ENCODE measurements at places on chromosomes 7 and 10.

GRCh38 chr7:106057962-106058927 is 53.9 kb downstream of the SYPL1 start:
- no peak for DNase-seq

DNA sequence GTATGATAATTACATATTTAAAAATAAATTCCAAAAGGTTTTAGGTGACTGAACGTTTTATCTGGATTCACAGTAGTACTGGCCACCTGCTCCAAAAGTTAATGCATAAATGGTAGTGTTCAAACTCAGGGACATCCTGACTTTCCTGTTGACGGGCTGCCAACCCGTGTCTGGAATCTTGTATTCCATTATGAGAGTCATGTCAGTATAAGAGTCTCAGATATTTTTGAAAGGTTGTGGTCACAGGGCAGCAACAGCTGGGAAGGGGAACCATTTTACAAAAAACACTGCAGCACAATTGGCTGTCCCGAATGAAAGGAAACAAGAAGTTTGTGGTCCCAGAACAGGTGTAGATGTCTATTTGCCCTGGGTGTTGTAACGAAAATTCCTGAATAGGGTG is 2.8 kb downstream of the TDRD1 start:
- DNase-seq: no peak

DNA sequence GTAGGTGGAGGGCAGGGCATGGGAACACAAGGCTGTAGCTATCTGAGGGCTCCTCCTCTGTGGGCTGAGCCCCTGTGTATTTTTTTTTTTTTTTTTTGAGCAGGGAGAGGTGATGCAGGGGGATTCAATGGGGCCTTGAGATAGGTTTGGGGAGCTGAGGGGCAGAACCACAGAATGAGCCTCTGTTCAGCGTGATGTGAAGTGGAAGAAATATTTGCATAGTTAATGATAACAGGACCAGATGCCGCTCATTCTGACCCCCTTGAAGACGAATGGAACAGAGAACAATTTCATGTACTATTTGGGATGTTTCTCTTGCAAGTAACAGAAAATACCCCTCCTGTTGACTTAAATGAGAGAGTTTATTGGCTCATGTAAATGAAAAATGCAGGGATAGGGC is 69.7 kb upstream of the EMX2 start:
- no peak for DNase-seq

GRCh38 chr7:101684983-101685330 is 55.9 kb upstream of the MYL10 start:
- no peak for DNase-seq

DNA sequence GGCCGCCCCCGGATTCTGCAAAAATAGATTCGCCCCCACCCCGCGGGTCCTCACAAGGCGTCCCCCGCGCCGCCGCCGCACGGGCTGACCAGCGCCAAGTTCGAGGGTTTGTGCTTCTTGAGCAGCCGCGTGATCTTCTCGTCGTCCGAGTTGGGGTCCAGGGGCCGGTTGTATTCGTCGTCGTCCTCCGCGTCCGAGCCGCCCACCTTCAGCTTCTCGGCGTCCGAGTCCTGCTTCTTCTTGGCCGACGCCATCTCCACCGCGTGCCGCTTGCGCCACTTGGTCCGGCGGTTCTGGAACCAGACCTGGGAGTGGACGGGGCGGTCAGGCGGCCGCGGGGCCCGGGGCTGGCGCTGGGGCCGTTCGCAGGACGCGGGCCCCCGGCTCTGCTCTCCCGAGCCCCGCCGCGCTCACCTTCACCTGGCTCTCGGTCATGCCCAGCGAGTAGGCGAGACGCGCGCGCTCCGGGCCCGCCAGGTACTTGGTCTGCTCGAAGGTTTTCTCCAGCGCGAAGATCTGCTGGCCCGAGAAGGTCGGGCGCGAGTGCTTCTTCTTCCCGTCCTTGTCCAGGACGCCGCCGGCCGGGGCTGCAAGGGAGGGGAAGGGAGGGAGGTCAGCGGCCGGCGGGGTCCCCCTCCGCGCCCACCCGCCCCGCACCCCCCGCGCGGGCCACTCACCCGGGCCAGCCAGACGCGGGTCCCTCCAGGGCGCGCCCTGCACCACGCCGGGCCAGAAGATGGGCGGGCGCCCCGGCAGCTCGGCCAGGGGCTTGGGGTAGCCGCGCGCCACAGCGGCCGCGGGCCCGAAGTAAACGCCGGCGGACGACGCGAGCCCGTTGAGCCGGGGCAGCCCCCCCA is 853 bp downstream of the NKX6-2 start:
- DNase-seq: no peak

DNA sequence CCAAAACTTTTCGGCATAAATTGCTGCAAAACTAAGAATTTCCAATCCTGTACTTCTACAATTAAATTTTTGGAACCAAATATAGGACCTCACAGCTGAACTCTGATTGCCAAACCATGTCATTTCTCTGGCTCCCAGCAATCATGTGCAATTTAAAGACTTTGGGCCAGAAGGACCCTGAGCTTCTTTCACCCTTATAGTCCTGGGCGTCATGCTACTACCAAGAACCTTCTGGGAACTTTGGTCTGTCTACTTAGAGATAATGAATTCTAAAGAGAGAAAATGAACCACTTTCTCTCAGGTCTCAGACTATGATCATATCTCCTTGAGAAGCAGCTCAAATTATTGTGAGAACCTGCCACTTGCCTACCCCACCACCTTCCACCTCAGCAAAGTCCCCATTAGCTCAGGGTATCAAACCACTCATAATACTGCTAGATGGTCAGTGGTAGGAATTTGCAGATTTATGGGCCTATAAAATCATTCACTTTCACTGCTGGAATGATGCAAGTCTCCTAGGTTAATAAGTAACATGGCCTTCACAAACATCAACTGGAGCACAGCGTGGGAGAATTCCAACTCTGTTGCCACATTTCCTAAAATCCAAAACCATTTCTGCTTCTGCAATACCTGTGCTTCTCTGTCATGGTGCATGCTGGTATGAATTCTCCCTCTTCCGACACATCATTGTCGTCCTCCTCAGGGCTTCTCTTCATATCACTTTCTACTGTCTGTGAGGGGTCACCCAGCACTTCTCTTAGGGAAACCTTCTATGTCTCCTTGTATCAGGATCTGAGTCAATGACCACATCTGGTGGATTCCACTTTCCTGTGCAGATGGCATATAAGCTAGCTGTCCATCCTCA is 6.6 kb upstream of the WDR91 start:
- no peak for DNase-seq

DNA sequence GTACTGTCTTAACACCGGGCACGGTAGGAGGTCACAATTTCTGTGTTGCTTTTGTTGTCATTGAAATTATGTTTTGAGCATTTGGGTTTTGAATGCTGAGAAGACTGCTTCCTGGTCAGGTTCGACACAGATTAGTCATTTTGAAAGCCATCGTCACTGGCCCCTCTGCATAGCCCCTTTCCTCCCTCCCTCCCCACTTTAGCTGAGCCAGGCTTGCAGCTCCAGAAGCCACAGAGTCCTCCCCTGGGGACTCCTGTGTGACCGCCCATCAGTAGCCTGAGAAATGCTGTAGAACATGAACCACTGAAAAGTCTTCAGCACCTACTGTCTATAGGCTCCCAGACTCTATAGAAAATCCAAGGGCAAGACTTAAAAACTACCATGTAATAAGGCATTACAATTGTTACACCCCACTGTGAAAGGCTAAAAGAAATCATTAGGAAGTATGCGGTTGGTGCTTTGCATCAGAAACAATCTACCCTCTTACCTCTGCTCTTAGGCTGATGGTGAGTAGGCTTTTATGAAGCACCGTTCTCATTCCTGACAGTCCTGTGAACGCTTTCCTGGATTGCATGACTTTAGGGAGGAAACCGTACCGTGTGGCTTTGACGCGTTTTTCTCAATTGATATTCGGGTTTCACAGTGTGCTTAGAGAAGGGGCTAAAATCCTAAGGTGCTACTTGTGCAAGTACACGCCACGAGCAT is 24.8 kb downstream of the JCAD start:
- no peak for DNase-seq

DNA sequence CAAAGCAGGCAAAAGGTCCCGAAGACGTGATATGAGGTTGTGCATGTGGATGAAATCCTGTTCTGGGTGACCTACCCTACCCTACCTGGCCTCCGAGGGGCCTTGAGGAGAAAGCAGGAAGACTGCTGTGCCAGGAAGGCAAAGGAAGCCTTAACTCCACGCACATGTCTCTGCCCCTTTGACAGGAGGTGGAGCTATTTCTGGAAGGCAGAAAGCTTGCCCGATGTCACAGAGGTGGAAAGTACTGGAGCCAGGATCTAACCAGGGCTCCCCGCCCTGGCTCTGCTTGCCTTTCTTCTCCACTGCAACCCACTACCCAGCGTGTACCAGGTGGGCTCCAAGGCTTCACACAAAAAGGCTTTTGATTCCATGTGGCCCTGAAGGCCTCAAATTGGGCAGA is 66.4 kb upstream of the DDC start:
- no peak for DNase-seq

GRCh38 chr7:68604541-68604940 is 993.7 kb upstream of the AUTS2 start:
- no peak for DNase-seq

DNA sequence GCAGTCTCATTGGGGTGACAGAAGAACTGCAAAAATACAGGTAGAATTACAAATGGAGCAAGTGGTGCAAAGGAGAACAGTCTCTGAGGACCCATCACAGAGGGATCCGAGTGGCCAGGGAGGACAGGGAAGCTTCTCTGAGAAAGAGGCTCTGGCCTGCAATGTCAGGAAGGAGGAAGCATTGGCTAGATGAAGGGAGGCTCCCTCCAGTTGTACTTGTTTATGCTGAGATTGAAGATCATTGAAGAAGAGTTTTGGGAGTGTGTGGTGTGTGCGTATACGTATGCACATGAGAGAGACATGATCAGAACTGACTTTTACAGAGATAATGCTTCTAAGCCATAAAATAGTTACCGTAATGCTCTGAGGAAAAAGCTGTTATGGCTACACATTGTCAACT is 274.7 kb upstream of the FZD8 start:
- no peak for DNase-seq

- DNase-seq: no peak
Measured at GRCh38 chr7:156184164-156184563, 371.9 kb upstream of the SHH start.

- DNase-seq: no peak
Measured at GRCh38 chr7:90957883-90958282, 306.4 kb upstream of the FZD1 start.

DNA sequence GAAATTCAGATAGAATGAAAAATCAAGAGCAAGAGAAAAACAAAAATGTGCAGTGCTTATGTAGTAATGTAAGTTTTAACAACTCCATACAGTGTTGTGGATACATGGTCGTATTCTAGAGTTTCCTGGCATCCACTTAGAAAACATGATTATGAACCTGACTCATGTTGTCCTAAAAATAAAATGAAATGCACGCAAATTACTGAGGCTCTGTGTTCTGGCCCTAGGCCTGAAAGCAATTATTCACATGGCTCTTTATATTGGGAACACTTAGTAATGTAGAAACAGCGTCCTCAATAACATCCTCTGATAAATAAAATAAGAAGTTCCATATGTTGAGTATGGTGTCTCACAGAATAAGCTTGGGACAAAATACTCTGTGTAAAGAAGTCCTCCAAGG is 200.2 kb upstream of the SEMA3E start:
- no peak for DNase-seq

DNA sequence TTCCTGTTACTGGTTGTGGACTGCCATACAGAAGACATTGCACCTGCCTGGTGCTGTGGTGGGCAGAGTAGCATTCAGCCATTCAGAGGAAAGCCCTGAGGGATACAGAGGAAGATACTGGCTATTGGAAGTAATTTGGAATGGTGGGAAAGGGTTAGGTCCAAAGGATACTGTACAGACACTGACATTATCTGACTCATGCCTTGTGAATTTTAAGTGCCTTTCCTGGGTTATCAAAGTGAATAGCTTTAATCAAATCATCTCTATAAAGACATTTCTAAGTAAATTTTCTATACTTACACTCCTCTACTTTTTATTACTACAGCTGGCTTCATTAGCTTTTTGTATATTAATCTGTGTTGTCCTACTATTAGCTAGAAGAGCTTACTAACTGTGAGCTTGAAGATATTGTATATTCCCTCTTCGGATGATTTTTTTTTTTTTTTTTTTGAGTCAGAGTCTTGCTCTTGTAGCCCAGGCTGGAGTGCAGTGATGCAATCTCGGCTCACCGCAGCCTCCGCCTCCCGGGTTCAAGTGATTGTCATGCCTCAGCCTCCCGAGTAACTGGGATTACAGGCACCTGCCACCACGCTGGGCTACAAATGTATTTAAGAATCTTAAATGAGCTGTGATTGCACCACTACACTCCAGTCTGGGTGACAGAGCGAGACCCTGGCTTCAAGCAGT is 186.5 kb downstream of the ADK start:
- no peak for DNase-seq

GRCh38 chr7:148711191-148712102 is 12.7 kb downstream of the CUL1 start:
- no peak for DNase-seq

DNA sequence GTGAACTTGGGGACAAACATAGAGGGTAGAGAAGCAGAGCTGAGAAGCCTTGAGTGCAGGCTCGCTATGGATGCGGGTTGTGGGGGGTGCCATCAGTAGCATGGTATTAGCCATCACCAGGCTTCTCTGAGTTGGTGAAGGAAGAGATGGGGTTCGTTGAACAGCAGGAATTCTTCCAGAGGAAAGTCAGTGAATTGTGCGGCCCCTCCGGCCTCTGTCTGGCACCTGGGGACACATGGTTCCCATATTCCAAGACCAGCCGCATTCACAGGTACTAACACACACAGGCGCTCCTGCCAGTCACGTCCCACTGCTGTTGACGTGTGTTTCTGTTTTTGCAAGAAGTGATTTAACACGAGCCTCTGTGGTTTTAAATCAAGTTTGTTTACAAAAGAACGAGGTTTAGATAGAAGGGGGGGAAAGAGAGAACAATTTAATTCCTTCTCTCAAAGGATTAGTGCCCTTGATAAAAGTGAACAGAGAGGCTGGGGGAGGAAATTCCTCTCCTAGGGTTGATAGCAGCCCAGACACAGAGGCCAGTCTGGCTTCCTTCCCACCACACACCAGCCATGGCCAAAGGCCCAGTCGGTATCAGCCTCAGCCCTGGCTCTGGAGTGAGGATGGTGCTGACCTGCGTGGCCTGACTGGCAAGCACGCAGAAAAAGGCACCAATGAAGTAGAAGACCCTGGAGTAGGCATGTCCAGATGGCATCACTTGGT is 252.6 kb upstream of the IGFBP3 start:
- no peak for DNase-seq

GRCh38 chr7:142598297-142598696 is 151.0 kb upstream of the PRSS1 start:
- DNase-seq: no peak

Data from NCI-H1436 treated with DMSO at 0.1 percent for 48 hours (cell line).